Kidney tubule cell (primary cell): ENCODE measurements at places on chromosomes 1 and 21.

DNA sequence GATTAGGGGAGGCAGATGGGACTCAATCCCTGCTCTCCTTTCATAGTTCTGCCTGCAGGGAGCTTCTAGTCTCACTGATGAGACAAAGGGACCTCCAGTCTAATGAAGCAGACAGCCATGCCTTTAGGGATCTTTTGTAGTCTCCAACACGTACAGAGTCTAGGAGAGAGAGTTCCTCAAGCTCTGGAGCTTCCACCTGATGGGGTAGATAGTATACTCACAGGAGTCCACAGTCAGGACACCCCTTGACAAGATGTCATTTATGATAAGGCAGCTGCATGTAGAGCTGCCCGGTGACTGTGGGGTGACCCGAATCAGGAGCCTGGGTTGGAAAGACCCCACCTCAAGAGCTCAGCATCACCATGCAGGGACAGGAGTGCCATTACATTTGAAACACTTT lies 55.3 kb upstream of the CNTN2 start:
- DNase-seq, result no peak

GRCh38 chr1:111509997-111510375 lies 6.6 kb upstream of the ADORA3 start:
- DNase-seq, result no peak

GRCh38 chr1:84847253-84848250 lies 45.5 kb downstream of the LPAR3 start:
- peak; percentile 96 for DNase-seq

- peak; percentile 65 for DNase-seq
Observed at GRCh38 chr1:38009088-38009840, 3.3 kb upstream of the UTP11 start.
